Fibroblast of the conjunctiva (primary cell): ENCODE measurements at places on chromosomes 13 and 19.

DNA sequence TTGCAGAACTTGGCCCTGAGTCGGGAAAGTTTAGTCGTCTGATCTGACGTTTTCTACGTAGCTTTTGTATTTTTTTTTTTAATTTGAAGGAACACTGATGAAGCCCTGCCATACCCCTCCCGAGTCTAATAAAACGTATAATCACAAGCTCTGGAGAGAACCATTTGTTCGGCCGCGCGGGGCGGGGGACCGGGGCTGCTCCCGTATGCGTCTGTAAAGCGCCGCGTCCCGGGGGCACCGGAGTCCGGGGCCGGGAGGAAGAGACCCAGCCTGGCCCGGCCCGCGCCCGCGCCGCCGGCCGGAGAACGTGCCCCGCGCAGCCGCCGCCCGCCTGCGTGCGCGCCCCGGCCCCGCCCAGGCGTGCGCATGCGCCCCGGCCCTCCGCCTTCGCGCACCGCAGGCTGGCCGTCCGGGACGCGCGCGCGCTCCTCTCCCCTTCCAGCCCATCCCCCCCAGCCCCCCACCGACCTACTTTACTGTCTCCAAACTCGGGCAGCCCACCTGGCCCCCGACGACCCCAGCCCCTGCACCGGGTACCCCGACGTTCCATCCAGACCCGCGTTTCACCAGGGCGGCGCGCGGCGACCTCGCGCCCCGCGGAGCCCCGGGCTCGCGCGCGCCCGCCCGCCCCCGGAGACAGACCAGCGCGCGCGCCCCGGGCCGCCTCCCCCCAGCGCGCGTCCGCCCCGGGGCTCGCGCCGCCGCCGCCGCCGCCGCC, 785 bp upstream of the USF2 start:
- DNase-seq = peak; percentile 30

DNA sequence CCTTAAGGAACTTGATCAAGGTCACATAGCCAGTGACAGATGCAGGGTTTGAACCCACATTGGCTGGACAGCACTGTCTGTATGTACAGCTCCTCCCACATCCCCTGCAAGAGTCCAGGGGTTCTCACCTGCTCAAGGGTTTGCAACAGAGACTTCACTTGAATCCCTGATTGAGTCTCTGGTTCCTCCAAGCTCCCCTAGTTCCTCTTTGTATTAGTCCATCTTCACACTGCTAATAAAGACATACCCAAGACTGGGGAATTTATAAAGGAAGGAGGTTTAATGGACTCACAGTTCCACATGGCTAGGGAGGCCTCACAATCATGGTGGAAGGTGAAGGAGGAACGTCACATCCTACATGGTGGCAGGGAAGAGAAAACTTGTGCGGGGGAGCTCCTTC, 72.8 kb upstream of the CLDN10 start:
- no peak for DNase-seq

DNA sequence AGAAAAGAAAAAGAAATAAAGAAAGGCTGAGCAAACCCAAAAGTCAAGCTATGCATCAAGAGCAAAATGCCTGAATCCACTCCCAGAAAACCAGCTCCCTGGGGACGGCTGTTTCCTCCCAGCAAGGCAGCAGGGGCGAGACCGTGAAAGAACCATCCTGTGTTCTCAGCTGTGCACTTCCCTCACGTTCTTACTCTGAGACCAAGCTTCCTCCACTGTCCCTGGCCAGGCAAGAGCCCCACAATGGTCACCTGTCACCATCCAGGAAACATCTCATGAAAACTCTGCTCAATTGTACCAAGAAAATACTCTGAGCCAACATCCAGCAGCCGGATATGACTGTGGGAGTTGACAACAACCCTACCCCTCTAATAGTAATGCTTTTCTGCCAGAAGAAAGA, 22.9 kb downstream of the RAB20 start:
- DNase-seq = no peak

DNA sequence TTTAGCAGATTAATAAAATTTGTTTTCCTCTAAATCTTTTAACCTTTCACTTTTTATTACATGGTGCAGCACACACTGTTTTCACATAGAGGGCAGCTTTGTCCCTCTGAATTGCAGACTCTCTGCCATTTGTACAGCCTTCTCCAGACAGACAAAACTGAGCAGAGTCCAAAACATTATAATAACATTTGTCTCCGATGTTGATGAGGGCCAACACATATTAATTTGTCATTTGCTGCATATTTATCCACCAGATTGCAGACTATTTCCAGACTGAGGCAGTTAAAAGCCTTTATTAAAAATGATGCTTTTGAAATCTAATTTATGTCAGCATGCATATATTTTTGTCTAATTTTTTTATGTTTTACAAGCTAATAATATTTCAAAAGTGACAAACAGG, 1251.9 kb upstream of the SLC10A2 start:
- DNase-seq = no peak

DNA sequence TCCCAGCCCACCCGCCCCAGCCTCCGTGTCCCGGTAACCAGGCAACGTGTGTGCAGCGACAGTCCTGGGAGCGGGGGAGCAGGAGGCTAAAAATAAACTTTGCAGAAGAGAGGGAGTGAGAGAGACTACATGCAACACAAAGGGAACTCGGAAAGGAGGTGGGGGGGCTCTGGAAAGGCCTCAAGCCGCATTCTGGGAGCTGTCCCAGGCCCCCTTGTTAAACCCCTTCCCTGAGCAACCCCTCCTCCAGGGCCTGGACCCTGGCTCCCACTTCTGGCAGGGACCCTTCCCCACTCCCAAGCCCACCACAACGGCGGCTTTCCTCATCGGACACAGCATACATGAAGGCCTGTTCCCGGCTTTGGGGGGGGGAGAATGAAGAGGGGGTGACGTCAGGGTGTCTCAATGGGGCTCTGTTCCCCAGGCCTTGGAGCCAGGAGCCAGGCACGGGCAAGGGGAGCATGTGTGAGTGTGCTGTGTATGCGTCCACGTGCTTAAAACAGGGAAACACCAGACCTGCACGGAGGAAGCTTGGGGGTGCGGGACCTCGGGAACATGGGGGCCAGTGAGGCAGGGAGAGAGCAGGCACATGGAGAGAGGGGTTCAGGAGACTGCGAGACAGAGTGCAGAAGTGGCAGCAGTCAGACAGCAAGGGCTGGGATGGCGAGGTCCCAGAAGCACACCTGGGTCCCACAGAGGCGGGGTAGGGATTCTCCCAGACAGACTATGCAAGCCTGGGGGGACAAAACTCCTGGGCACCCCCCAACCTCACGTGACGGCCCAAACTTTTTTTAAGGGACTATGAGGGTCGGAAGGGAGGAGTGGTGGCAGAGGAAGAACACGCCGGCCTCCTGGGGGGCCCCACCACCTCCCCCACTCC, 2.3 kb downstream of the ERF start:
- DNase-seq = no peak

GRCh38 chr13:111904166-111904565, 162.8 kb upstream of the SOX1 start:
- DNase-seq = no peak

- no peak for DNase-seq
Observed at GRCh38 chr13:98568918-98569317, 8.0 kb downstream of the STK24 start.
